NAMALWA (cell line): ENCODE measurements at places on chromosomes 7 and 10.

DNA sequence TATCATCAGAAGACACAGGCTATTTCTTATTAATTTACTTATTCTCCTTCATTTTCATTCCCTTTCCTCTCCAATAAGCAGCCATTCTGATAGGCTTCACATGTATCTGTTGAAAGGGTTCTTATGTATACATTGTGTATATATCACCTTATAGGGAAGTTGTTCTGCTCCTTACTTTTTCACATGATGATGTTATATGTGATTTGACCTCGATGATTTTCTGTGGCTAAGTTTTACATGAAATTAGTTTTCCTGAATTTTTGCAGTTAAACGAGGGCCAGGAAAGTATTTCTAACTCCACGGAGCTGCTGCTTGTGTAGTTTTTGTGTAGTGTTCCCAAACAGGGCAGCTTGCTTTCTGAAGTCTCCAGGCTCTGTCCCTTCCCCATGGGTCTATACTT, 84.5 kb downstream of the SH2D4B start:
- no peak for DNase-seq

GRCh38 chr10:131493432-131493831, 181.9 kb upstream of the TCERG1L start:
- no peak for DNase-seq

DNA sequence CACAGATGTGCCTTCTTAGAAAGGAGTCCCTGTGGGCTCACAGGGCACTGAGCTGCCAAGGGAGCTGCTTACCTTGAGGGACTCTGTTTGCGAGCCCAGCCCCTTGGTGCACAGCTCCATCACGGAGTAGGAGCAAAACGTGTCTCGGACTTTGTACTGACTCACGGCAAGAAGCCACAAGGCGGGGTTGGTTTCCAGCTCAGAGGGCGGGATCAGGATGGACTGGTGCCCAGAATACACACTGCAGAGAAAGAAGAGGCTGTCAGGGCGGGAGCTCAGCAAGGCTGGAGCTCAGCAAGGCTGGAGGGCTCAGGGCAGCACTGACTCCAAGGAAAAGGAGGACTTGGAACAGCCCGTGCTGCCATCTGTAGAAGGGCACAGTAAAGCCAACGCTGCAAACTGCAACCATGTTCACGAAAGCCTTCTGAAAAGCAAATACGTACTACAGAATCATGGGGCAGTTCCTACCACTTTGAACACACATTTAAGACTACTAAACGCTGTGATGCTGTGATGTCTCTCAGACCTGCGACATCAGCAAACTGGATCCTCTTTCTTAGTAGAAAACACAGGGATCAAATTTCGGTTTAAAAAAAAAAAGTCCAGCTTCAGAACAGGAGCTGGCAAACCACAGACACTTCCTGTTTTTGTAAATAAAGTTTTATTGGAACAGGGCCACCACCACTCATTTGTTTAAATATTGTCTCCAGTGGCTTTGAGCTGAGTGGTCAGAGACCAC, 194.3 kb downstream of the ZMYND11 start:
- DNase-seq: peak; percentile 66

DNA sequence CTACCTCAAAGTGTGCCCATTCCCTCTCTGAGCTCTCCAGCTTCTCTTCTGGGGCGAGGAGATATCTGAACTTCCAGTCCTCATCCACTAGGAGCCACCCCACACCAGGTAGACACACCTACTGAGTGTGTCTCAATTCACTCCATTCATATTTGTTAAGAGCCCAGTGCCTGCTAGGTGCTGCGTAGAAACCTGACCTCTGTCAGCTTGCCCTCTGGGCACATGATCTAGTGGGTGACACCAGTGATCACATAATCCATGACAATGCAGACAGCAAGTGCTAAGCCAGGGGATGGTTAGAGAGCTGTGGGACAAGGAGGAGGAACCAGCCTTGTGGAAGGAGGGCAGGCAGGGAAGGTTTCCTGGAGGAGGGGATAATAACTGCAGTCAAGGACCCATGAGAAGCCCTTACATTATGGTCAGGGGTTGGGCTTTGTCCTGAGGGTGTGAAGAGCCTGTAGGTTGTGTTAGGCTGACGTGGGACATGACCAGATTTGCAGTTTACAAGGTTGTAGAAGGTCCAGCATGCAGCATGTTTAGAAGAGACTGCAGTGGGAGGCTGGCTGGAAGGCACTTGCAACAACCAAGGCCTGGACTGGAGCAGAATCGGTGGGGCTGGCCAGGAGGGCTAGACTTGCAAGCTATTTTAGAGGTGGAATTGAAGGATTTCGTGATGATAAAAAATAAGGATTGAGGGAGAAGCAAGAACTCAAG, 81.8 kb downstream of the COL13A1 start:
- no peak for DNase-seq

DNA sequence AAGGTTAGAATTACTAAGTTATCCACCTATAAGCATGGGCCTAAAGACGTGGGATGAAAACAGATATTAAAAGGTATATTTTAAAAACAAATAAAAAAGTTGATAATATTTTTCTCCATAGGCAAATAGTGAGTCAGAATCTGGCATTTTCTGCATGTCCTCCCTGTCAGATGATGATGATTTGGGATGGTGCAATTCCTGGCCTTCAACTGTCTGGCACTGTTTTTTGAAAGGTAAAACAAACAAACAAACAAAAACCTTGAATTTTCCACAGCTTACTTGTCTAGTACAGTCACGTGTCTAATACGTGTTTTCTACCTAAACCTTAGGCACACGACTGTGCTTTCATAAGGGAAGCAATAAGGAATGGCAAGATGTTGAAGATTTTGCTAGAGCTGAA, 17.4 kb downstream of the HBP1 start:
- no peak for DNase-seq

GRCh38 chr7:99111591-99111990, 32.3 kb downstream of the SMURF1 start:
- DNase-seq: no peak

DNA sequence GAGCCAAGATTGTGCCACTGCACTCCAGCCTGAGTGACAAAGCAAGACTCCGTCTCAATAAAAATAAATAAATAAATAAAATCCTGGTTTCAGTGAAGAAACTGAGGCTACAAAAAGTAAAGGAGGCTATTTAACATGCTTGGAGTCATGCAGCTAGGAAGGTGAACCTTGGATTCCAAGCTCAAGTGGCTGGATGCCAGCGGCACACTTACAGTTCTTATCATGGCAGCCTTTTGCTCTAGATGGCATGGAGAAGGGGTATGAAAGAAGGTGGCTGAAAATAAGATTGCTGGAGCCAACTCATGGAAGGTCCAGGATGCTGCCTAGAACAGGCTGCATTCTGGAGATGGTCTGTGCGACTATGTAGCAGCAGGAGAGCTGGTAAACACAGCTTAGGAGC, 170.0 kb downstream of the SLC25A13 start:
- no peak for DNase-seq

DNA sequence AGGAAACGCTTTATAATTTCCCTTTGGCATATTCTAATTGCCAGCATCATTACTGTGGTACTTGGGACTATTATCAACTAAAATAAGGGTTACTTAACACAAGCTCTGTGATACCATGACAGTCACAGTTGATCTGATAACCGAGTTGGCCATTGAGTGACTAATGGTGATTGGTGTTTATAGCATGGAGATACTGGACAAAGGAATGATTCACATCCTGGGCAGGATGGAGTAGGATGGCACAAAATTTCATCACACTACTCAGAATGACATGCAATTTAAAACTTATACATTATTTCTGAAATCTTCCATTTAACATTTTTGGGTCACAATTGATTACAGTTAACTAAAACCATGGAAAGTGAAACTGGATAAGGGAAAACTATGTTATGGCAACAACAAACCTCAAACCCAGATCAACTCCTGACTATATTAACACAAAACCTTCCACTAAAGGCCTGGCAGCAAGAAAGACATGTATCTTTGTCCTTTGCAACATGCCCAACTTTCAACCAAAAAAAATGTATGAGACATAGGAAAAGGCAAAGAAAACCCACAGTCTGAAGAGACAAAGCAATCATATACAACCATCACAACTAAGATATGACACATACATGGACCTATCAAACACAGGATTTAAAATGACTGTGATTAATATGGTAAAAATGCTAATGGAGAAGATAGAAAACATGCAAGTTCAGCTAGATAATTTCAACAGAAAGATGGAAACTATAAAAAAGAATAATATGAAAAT, 208.5 kb upstream of the NRP1 start:
- DNase-seq: no peak

DNA sequence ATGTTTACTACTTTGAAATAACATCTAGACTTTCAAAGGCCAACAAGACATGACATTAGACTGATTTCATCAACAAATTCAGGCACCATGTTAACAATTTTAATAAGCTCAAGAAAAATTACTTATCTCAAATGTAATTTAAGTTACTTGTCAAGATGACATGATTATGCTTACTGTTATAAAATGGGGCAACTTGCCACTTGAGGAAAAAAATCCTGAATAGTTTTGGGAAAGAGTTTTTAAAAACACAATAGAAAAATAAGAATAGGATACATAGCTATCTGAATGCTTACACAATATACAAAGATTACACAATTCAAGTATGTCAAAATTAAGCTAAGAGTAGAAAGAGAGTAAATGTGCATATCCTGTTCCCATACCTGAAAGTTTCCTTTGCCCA, 85.4 kb downstream of the RNF32 start:
- DNase-seq: no peak

- no peak for DNase-seq
Observed at GRCh38 chr10:63133821-63134557, 861 bp downstream of the NRBF2 start.

- DNase-seq: no peak
Observed at GRCh38 chr7:56538541-56539429, 422.6 kb upstream of the NUPR2 start.

DNA sequence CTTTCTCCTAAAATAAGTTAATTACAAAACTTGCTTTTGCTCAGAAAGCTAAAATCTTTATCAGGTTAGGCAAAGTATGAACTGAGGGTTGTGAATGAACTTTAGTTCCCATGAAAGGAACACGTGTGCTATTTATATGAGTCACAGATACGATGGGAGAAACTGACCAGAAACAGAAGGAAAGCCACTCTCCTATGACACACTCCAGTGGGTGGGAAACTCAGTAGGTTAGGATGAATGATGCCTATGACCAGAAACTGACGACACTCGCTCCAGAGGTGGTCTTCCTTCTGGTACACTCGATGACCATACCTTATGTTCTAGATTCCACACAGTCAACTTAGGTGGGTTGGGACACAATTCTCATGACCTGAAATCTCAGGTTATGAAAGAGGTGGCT, 215.7 kb upstream of the INHBA start:
- no peak for DNase-seq

DNA sequence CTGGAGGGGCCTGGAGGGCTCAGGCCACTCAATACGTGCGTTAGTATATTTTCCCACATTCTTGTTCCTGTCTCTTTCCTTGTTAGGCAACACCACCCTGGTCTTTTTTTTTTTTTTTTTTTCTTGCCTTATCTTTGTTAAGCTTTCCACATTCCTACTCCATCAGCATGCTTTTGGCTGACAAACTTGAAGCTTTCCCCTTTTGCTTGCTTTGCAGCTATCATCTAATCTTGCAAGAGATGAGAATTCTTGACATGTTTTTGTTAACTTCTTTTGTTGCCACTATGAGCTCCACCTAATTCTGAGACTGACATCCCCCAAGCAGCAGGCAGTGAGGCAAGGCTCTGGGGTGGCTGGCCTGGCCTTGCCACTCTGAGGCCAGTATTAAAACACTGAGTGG, 52.5 kb upstream of the NRP1 start:
- DNase-seq: no peak

DNA sequence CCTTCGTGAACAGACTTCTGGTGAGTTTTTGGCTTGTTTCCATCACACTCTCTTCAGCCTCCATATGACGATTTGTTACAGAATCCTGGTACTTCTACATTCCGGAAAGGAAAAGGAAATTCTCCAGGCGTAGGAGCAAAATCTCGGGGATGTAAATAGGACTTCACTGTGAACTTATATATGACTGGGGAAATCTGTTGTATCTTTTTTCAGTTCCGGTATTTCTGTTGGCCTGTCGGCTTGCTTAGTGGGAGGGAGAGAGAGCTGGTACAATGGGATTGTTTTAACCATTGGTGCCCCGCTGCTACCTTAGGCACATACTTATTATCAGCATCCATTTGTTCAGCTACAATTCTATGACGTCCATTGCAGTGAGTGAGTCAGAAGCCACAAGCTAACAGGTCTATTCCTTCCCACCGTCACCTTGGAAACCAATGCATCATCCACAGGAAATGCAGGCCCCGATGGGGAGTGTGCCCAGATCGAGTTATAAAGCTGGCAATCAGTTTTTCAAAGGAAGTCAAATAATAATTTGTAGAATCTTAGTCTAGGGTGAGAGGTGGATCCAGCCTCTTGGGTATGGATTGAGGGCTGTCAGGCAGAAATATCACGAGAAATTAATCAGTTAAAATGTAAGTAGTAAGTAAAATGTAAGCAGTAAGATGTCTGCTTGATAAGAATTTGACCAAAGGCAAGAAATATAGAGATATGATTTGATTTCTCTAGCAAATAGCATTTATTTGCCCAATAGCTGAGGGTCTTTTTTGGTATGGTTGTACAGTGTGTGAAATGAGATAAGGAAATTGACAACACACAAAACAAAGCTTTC, 92.0 kb upstream of the MKLN1 start:
- no peak for DNase-seq

GRCh38 chr10:107103174-107104025, 61.1 kb downstream of the SORCS1 start:
- DNase-seq: no peak

- DNase-seq: no peak
Observed at GRCh38 chr10:130018730-130019185, 54.7 kb upstream of the EBF3 start.

GRCh38 chr10:16857419-16857818, 40.2 kb upstream of the RSU1 start:
- no peak for DNase-seq

DNA sequence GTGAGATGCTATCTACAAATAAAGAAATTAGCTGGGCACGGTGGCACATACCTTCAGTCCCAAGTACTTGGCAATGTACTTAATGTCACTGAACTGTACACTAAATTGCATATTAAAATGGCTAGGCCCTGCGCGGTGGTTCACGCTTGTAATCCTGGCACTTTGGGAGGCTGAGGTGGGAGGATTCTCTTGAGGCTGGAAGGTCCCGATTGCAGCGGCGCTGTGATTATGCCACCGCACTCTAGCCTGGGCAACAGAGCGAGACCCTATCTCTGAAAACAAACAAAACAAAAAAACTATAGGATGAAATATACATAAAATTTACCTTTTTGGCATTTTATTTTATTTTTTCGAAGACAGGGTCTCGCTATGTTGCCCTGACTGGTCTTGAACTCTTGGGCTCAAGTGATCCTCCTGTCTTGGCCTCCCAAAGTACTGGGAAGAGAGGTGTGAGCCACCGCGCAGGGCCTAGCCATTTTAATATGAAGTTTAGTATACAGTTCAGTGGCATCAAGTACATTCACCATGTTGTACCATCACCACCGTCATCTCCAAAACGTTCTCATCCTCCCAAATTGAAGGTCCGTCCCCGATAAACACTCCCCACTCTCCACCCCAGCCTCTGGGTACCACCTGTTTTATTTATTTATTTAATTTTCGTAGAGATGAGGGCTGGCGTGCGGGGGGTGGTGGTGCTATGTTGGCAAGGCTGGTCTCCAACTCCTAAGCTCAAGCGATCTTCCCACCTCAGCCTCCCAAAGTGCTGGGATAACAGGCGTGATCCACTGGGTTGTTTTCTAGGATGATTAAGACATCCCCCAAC, 1.3 kb upstream of the EIF3B start:
- no peak for DNase-seq

- no peak for DNase-seq
Observed at GRCh38 chr10:33566426-33566825, 232.0 kb upstream of the NRP1 start.

- DNase-seq: no peak
Observed at GRCh38 chr7:40092182-40092581, 42.2 kb downstream of the MPLKIP start.

- peak; percentile 49 for DNase-seq
Observed at GRCh38 chr7:70455925-70456324, 676.0 kb upstream of the GALNT17 start.
